Caco-2 (cell line): ENCODE measurements at places on chromosomes 3 and 15. TPM values are rescaled to one million over a fixed set of nuclear protein-coding genes. Genes with fewer than 3 reads are reported as not detected.

DNA sequence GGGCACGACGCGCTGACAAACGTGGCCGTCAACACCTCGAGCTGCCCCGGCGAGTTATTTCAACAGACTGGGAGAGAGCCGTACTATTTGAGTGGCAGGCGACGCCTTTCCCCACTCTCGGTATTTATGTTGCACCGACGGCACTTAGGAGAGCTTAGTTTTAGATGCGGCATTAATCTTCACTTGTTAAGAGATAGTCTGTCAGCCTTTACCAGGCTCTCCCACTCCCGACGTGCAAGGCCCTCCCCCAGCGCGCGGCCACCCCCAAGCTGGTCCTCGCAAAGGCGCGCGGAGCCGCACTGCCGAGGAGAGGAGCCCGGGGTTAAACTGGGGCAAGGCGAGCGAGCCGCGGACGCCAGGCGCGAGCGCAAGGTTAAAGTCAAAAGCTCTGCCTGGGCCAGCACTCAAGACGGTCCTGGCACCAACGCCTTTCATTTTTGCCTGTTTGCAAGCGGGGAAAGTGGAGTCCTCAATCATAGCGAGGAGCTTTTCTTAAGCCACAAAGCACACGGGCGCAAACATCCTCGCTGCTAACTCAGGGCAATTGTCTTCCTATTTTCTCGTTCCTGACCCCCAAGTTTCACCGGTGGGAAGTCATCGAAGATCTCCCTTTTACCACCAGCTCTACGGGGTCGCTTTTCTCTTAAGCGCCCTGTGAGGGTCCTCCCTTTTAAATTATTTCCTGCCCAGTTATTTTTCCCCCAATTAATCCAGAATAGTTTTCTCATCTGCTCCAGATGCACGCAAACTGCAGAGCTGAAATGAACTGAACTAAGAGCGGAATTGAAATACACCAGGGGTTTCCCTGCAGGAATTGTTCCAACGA, 86.6 kb downstream of the NR2F2 start:
- no peak overlapping the region for H3K27ac ChIP-seq
- no peaks in the 10 kb centered on the region for H3K36me3 ChIP-seq
- H3K4me3 ChIP-seq = 0 out of 2 replicates have a peak overlapping the region, but pooled peaks have one; percentile 1
- DNase-seq = no peak
- H3K4me1 ChIP-seq = no peaks in the 10 kb centered on the region

C15orf39 gene
- total RNA-seq = 48.2 and 56.8 TPM in 2 replicates

CCDC39 gene
- not detected in 2 replicates for total RNA-seq

GHRL gene
- total RNA-seq = not detected in 2 replicates

DNA sequence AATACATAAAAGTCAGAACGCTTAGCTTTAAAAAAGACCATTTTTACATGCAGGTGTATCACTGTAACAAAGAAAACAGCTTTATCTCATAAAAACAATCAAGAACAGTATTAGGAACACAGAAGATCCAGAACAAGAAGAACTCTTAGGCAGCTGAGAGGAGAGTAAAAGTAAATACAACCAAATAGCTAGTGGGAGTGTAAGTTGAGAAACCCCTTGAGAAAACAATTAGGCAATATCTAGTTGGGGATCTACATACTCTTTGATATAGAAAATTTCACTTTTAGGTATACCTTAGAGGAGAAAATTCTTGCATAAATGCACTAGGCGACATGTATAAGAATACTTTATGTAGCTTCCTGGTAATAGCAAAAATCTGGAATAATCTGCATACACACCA, 7.5 kb downstream of the TMF1 start:
- no peaks in the 10 kb centered on the region for H3K27me3 ChIP-seq
- DNase-seq = no peak
- H3K36me3 ChIP-seq = peaks cover 2% of the 10 kb centered on the region; the same call in 1 of the 2 replicates
- H3K27ac ChIP-seq = no peak overlapping the region

EIF3J gene
- total RNA-seq = 179 and 182 TPM in 2 replicates

DNA sequence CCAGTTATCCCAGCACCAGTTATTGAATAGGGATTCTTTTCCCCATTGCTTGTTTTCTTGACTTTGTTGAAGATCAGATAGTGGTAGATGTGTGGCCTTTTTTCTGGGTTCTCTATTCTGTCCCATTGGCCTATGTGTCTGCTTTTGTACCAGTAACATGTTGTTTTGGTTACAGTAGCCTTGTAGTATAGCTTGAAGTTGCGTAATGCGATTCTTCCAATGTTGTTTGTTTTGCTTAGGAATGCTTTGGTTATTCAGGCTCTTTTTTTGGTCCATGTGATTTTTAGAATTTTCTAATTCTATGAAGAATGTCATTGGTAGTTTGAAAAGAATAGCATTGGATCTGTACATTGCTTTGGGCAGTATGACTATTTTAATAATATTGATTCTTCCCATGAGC, 94.3 kb upstream of the CHMP2B start:
- no peak for DNase-seq
- H3K27me3 ChIP-seq = no peaks in the 10 kb centered on the region
- no peak overlapping the region for H3K27ac ChIP-seq
- no peak overlapping the region for H3K4me3 ChIP-seq

DNA sequence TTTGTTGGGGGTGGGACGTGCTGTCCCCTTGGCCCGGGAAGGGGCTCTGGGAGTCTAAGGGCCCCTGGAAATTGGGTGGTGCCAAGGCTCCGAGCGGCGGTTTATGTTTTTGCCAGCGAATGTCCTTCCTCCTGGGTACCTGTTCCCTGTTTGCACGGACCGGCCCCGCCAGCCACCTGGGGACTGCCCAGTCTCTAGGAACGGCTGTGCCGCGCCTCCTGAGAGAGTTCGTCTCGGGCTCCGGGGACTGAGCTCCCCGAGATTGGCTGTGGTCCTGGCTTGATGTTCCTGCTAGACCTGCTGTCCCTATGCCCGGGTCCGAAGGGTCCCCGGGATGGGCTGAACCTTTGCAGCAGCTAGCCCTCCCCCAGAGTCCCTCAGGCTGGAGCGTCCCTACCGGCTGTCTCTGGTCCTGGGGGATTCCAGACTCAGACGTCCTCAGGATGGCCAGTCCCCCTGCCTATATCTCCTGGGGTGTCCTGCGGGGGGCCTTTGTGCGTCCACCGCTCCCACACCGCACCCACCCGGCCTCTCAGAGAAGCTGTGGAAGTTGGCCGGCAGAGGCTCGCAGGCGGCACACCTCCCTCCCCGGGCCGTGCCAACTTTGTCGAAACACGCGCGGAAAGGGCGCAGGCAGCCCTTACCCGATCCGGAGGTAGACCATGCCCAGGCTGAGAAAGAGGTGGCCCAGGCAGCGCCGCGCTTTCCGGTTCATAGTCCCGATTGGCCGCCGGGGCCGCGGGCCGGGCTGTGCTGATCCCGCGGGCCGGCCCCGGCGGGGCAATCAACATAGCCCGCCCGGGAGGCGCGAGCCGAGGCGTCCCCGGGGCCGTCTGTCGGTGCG, 547 bp downstream of the WNT7A start:
- peaks cover 4% of the 10 kb centered on the region for H3K27me3 ChIP-seq
- no peak overlapping the region for H3K27ac ChIP-seq
- no peak for DNase-seq
- no peaks in the 10 kb centered on the region; the same call in 1 of the 2 replicates for H3K4me1 ChIP-seq
- peak overlapping the region; percentile 27 for H3K4me3 ChIP-seq
- H3K36me3 ChIP-seq = no peaks in the 10 kb centered on the region

DNA sequence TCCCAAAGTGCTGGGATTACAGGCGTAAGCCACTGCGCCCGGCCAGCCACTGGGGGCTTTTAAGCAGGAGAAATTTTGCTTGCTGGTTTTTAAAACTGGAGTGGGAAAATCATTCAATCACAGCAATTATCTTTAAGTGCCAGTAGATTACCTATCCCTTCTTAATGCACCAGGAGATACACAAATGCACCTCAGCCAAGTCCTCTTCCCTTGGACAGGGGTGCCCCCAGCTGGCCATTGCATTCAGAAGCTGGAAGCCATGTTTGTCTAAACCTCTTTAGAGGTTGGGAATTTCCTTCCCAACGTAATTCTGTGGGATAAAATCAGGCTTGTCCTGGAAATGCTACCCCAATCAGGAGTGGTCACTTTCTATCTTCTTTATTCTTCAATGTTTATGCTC, 26.6 kb downstream of the MIX23 start:
- no peaks in the 10 kb centered on the region for H3K27me3 ChIP-seq
- 0 out of 2 replicates have a peak, but pooled peaks cover under 1% of the 10 kb centered on the region for H3K4me1 ChIP-seq
- H3K27ac ChIP-seq = no peak overlapping the region
- no peak overlapping the region for H3K4me3 ChIP-seq
- peak; percentile 50 for DNase-seq

FANCD2OS gene
- not detected in 2 replicates for total RNA-seq

EAF2 gene
- total RNA-seq = 4.5 and 4.6 TPM in 2 replicates

CAV3 gene
- total RNA-seq = not detected in 2 replicates

GADL1 gene
- 4.7 and 6.2 TPM in 2 replicates for total RNA-seq

GRCh38 chr3:158169091-158169491, 59.2 kb downstream of the RSRC1 start:
- DNase-seq = no peak
- no peak overlapping the region for H3K4me3 ChIP-seq
- no peaks in the 10 kb centered on the region for H3K4me1 ChIP-seq
- H3K36me3 ChIP-seq = no peaks in the 10 kb centered on the region

LTK gene
- 8.5 and 10.9 TPM in 2 replicates for total RNA-seq

- H3K27ac ChIP-seq = no peak overlapping the region
- H3K4me1 ChIP-seq = peaks cover 10% of the 10 kb centered on the region
- DNase-seq = no peak
- H3K27me3 ChIP-seq = no peaks in the 10 kb centered on the region
These were observed 327.5 kb upstream of the UMPS start for GRCh38 chr3:124402791-124403190.

GRCh38 chr3:113055201-113055600, 64.4 kb downstream of the GTPBP8 start:
- H3K4me3 ChIP-seq = no peak overlapping the region
- no peaks in the 10 kb centered on the region for H3K36me3 ChIP-seq
- H3K4me1 ChIP-seq = no peaks in the 10 kb centered on the region
- no peaks in the 10 kb centered on the region; the same call in 1 of the 2 replicates for H3K27me3 ChIP-seq

GRCh38 chr3:127733781-127734180, 61.0 kb downstream of the ABTB1 start:
- H3K27ac ChIP-seq = no peak overlapping the region
- H3K27me3 ChIP-seq = no peaks in the 10 kb centered on the region
- H3K4me1 ChIP-seq = no peaks in the 10 kb centered on the region; the same call in 1 of the 2 replicates
- no peak for DNase-seq

- no peaks in the 10 kb centered on the region for H3K36me3 ChIP-seq
- H3K27me3 ChIP-seq = no peaks in the 10 kb centered on the region
- H3K27ac ChIP-seq = no peak overlapping the region
- peaks cover 14% of the 10 kb centered on the region for H3K4me1 ChIP-seq
- no peak overlapping the region for H3K4me3 ChIP-seq
These were observed 64.1 kb downstream of the ZDHHC19 start for GRCh38 chr3:196147116-196147515.

CYP8B1 gene
- total RNA-seq = not detected in 2 replicates

DNA sequence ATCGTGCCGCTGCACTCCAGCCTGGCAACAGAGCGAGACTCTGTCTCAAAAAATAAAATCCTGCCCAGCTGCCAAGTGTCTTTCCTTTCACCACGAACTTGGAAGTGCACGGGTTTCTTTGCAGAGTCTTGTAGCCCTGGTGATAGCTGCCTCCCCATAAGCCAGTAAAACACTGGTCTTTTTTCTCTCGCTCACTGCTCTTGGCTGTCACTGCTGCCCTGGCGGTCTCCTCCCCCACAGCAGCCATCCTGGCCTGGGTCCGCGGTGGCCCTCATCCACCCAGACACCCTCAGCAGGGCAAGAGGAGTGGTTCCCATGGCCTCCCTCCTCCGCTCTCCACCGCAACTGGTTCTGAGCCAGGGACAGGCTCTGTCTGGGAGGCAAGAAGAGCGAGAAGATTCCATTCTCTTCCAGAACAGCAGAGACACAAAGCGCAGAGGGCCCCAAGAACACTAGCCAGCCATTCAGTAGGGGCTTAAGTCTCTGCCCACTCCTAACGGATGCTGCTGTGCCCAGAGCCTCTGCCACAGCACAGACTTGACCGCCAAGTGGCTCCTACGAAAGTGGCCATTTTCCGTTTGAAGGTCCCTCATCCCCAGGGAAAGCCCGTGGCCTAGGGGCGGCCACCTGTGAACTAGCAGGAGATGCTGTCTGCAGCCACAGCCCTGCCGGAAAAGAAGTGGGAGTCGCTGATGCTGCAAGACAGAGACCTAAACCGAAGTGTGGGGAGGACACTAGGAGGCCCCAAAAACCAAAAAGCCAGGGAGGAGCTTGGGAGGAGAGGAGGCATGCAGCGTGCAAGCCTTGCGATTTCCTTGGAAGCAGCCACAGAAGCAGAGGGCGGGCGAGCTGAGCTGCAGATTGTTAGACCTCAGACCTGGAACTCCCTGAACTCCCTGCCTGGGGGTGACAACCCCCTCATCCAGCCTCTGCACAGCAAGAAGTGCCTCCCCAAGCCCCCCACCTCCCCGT, 44.1 kb downstream of the KLHL25 start:
- no peak overlapping the region for H3K27ac ChIP-seq
- H3K27me3 ChIP-seq = no peaks in the 10 kb centered on the region
- no peak overlapping the region for H3K4me3 ChIP-seq
- peaks cover 2% of the 10 kb centered on the region; the same call in 1 of the 2 replicates for H3K36me3 ChIP-seq
- DNase-seq = no peak
- no peaks in the 10 kb centered on the region for H3K4me1 ChIP-seq

CKMT1A gene
- total RNA-seq = 1.5 and 3.0 TPM in 2 replicates
